Activated CD8-positive, alpha-beta T cell treated with anti-CD3 and anti-CD28 coated beads for 36 hours (primary cell): ENCODE measurements at places on chromosomes 2 and 18. TPM values are rescaled to one million over a fixed set of nuclear protein-coding genes. Genes with fewer than 3 reads are reported as not detected.

- H3K27me3 ChIP-seq: peaks cover 10% of the 10 kb centered on the region
- no peak overlapping the region for H3K27ac ChIP-seq
- no peak overlapping the region for H3K4me3 ChIP-seq
- H3K36me3 ChIP-seq: no peaks in the 10 kb centered on the region
These were observed 4.7 kb downstream of the SH3RF3 start for GRCh38 chr2:109133746-109134145.

- H3K4me1 ChIP-seq: peaks cover 5% of the 10 kb centered on the region
- H3K4me3 ChIP-seq: no peak overlapping the region
- peaks cover 61% of the 10 kb centered on the region for H3K36me3 ChIP-seq
- H3K27ac ChIP-seq: no peak overlapping the region
- H3K27me3 ChIP-seq: no peaks in the 10 kb centered on the region
- DNase-seq: no peak
These were observed 16.5 kb downstream of the DNAJC27 start for GRCh38 chr2:24955232-24955631.

The EFR3B gene
- total RNA-seq: 0.23 TPM

The NGEF gene
- not detected for total RNA-seq

DNA sequence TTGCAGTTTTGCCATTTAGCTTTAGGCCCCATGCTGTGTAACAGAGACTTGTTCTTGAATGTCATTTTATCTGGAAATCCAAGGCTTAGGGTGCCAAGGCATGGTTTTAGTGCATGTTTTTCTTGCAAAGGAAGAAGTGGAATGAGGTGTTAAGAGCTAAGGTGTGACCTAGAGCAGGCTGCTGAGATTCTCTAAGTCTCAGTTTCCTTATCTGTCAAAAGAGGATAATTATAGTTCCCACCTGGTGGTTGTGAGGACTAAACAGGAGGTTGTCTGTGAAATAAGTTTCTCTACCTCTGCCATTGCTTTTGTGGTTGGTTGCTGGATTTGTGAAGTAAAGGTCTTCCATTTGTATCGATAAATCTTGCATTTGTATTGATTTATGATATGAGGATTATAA, 82.0 kb downstream of the TANC1 start:
- no peak for DNase-seq
- no peak overlapping the region for H3K4me3 ChIP-seq
- H3K27me3 ChIP-seq: no peaks in the 10 kb centered on the region
- H3K4me1 ChIP-seq: no peaks in the 10 kb centered on the region

DNA sequence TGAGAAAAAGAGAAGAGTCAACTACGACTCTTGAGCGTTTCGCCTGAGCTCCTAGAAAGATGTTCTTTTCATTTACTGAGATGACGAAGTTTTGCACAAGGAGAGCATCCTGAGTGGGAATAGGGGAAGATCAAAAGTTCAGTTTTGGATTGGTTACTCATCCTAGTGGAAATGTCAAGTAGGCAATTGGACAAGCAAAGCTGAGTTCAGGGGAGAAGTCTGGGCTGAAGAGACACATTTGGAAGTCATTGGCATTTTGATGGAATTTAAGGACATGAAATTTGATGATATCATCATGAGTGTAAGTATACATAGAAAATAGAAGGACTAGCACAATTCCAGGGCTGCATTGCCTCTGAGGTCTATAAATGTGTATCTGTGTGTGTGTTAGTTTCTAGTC, 416.6 kb downstream of the RAD51AP2 start:
- no peaks in the 10 kb centered on the region for H3K4me1 ChIP-seq
- H3K27me3 ChIP-seq: no peaks in the 10 kb centered on the region
- no peak for DNase-seq
- no peak overlapping the region for H3K4me3 ChIP-seq
- H3K36me3 ChIP-seq: no peaks in the 10 kb centered on the region

The SNORC gene
- 2.1 TPM for total RNA-seq

GRCh38 chr2:120206022-120206581, 17.1 kb downstream of the TMEM185B start:
- no peak overlapping the region for H3K4me3 ChIP-seq
- DNase-seq: peak; percentile 74
- no peaks in the 10 kb centered on the region for H3K36me3 ChIP-seq
- no peaks in the 10 kb centered on the region for H3K27me3 ChIP-seq
- H3K27ac ChIP-seq: no peak overlapping the region

The UGT1A8 gene
- not detected for total RNA-seq

The BCL11A gene
- 0.45 TPM for total RNA-seq

- no peaks in the 10 kb centered on the region for H3K36me3 ChIP-seq
- no peak overlapping the region for H3K4me3 ChIP-seq
- no peaks in the 10 kb centered on the region for H3K4me1 ChIP-seq
- H3K27ac ChIP-seq: no peak overlapping the region
These were observed 24.1 kb downstream of the CIDEA start for GRCh38 chr18:12278215-12278671.

- no peaks in the 10 kb centered on the region for H3K36me3 ChIP-seq
- H3K4me3 ChIP-seq: no peak overlapping the region
- no peaks in the 10 kb centered on the region for H3K4me1 ChIP-seq
- H3K27ac ChIP-seq: no peak overlapping the region
These were observed 355.6 kb downstream of the PAX3 start for GRCh38 chr2:221943076-221943810.

The EPB41L3 gene
- total RNA-seq: not detected

The FNDC4 gene
- not detected for total RNA-seq

DNA sequence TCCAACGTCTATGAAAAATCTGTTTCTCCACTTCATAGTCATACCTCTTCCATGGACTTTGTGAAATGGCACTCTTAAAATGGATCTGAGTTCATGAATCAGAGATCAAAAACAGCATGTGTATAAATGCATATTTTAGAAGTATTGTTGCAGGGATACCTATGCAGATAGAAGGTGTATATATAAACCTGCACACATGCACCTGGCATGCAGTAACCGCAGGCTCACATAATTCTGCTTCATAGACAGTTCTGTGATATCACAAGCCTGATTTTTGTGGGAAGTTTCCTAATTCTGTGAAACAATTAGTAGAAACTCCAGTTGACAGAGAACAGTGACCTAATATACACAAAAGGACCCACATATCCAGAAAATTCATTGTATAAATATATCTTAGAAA, 421.7 kb downstream of the TGIF1 start:
- H3K4me1 ChIP-seq: no peaks in the 10 kb centered on the region
- H3K4me3 ChIP-seq: no peak overlapping the region
- no peaks in the 10 kb centered on the region for H3K36me3 ChIP-seq

GRCh38 chr18:48811401-48811800, 139.4 kb downstream of the SMAD7 start:
- peaks cover 56% of the 10 kb centered on the region for H3K4me1 ChIP-seq
- no peak for DNase-seq
- H3K4me3 ChIP-seq: no peak overlapping the region

GRCh38 chr18:27577752-27578151, 392.6 kb upstream of the CHST9 start:
- no peak overlapping the region for H3K4me3 ChIP-seq
- no peak for DNase-seq
- no peaks in the 10 kb centered on the region for H3K4me1 ChIP-seq
- H3K27ac ChIP-seq: no peak overlapping the region
- no peaks in the 10 kb centered on the region for H3K36me3 ChIP-seq

The SEC11C gene
- total RNA-seq: 48.8 TPM

The GPBAR1 gene
- total RNA-seq: 0.16 TPM

DNA sequence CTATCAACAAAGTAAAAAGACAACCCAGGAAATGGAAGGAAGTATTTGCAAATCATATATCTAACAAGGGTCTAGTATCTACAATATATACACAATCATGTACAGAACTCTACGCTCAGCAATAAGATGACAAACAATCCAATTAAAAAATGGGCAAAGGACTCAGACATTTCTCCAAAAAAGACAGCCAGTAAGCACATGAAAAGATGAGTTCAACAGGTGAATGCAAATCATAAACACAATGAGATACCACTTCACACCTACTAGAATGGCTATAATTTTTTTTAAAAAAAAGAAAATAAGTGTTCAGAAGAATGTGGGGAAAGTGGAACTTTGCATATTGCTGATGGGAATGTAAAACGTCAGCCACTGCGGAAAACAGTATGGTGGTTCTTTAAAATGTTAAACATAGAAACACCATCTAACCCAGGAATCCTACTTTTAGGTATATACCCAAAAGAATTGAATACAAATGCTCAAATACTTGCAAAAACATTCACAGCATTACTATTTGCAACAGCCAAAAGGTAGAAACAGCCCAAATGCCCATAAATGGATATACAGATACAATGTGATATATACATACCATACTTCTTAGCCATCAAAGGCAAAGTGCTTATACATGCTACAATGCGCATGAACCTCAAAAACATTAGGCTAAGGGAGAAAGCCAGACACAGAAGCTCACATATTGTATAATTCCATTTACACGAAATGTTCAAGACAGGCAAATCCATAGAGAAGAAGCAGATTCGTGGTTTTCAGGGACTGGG, 121.2 kb downstream of the CABYR start:
- no peak for DNase-seq
- H3K27me3 ChIP-seq: no peaks in the 10 kb centered on the region
- no peak overlapping the region for H3K4me3 ChIP-seq
- H3K4me1 ChIP-seq: no peaks in the 10 kb centered on the region
- no peak overlapping the region for H3K27ac ChIP-seq

- H3K27ac ChIP-seq: peak overlapping the region; percentile 34
These were observed 249.0 kb upstream of the ID2 start for GRCh38 chr2:8432706-8433336.

DNA sequence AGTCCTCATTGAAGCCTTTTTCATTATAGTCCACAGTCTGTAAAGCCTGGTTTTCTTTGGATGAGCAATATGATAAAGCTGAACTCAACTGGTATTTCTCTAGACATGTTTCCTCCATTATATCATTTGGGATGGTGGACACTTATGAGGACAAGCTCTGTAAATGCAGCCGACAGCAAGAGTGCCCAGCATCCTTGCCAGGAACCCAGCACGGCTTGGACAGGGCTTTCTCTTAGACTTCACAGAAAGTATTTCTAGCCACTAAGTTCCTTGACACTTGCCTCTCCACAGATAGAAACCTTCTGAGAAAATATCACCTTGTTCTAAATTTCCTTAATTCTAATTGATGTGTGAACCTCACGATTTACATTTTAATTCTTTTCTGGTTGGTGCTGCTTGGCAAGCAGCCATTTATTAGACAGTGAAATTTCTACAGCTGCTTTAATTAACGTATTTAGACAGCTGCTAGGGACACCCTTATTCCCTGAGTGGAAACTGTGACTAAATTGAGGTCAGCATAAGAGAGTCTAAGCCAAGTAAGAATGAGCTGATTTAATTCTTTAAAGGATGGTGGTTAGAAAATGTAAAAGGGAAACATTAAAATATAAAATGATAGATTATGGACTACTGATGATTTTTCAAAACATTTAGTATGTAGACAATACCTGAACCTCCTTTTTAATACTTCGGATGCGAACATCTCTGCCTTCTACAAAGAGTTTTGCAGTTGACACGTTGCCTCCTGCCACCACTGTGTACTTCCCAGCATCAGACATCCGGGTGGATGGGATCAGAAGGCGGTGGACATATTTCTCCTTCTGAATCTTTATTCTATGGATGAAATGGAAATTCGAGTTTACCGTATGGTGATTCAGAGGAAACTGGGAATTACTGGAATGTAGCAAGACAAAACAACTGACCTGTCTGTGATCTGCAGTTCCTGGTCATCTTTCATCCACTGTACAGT, 39.8 kb downstream of the TTN start:
- no peaks in the 10 kb centered on the region for H3K4me1 ChIP-seq
- H3K27me3 ChIP-seq: no peaks in the 10 kb centered on the region
- no peak overlapping the region for H3K4me3 ChIP-seq
- no peak for DNase-seq
- H3K36me3 ChIP-seq: peaks cover 7% of the 10 kb centered on the region
- no peak overlapping the region for H3K27ac ChIP-seq

DNA sequence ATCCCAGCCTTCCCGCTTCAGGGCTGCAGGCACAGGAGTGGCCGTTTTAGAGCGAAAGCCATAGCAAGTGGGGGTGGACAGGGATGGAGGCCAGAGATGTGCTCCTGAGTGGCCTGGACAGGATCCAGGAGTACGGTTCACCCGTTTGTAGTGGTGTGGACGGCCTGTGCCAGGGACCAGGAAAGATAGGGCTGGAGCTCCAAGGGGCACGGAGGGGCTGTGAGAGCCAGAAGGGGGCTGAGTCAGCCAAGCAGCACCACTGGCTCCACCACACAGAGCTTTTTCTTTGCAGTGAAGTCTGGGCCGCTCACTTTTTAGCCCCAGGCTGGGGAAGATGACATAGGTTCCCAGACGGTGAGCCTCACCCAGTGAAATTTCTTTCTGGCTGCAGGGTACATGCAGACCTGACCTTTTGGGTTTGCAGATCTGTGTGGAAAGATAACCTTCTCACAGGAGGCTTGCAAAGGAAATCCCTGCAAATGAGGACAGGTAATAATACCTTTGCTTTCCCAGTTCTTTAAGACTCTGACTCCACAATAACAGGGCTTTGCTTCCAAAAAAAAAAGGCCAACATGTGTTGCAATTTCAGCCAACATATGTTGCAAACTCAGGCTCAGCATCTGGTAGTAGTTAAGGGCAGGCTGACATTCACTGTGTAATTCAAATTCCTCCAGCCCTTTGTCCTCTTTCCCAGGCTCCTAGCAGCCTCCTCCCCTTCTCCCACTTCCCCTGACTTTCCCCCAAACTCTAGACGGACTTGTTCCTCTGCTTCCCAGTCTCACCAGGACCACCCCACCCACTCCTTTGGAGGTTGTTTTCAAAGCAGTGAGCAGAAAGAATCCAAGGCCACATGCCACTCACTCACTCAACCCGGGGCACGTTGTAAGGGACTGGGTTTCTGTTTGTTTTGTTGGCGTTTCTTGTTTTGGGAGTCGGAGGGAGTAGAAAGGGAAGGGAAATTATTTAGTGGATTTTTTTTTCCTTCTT, 20.3 kb upstream of the LAPTM4A start:
- H3K27ac ChIP-seq: no peak overlapping the region
- no peak for DNase-seq
- no peaks in the 10 kb centered on the region for H3K36me3 ChIP-seq
- H3K27me3 ChIP-seq: peaks cover 7% of the 10 kb centered on the region
- H3K4me1 ChIP-seq: no peaks in the 10 kb centered on the region
